HAP-1 (cell line): ENCODE measurements at places on chromosomes 2 and 18.

DNA sequence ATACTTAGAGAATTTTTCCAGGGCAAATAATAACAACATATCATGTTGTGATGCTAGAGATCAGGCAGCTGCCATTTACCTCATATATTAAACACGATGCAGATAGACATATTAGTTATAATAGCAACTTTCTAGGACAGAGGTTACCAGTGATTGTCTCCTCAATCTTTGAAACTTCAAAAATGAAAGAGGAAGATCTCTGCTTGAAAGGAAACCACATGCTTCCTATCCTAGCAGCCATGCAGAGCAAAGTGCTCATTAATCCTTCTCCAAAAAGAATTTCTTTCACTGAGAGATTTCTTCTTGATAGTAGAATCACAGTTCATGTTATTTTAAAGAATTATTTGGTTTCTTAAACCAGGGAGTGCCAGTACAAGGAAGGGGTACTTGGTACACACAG lies 317.2 kb downstream of the CPS1 start:
- no peak for DNase-seq

GRCh38 chr2:174846941-174847938 lies 83.0 kb upstream of the CHRNA1 start:
- peak; percentile 83 for DNase-seq

DNA sequence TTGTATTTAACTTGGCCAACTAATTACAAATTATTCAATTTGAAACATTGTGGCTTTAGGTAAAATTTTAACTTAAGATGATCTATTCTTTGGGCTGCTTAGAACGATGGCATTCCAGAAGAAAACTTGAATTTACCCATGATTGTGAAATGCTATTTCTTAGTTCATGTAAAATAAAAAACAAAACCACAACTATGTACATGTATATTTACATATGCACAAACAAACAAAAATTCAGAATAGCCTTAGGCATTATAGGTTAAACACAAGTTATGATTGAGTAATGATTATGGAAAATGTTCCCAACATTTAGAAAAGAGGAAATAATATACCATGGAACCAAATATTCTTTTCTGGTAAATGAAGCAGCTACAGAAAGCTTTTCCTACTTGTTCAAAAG lies 3.5 kb upstream of the SMCHD1 start:
- no peak for DNase-seq

- no peak for DNase-seq
Measured at GRCh38 chr2:120279708-120280107, 27.1 kb downstream of the RALB start.

- peak; percentile 79 for DNase-seq
Measured at GRCh38 chr2:171523088-171524017, 1.1 kb downstream of the CYBRD1 start.

DNA sequence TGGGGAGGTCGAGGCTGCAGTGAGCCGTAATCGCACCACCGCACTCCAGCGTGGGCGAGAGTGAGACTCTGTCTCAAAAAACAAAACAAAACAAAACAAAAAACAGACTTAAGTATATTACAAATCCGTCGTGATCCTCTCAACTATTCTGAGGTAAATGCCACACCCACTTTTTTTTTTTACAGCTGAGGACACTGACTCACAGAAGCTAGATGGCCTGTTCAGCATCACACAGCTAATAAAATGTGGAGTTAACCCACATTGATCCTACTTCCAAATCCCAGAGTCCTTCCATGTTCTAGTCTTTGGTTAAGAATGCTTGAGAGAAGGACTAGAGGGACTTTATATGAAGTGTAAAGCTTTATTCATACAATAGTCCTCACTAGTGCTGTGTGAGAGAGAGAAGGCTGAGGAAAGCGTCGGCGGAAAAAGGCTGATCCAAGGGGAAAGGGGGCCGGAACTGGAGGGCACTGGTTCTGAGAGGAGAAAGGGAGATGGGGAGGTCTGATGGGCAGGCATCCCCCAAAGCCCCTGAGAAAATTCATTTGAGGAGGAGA lies 627 bp downstream of the RNF25 start:
- DNase-seq = no peak
